ENCODE measurements at places on chromosomes 4 and X. TPM values are rescaled to one million over a fixed set of nuclear protein-coding genes. Genes with fewer than 3 reads are reported as not detected.

TREX2 gene
- 6.0 TPM for total RNA-seq

HAUS3 gene
- total RNA-seq: 5.3 TPM

SPOCK3 gene
- not detected for total RNA-seq

RAPGEF2 gene
- 17.2 TPM for total RNA-seq

JADE3 gene
- total RNA-seq: 1.6 TPM

Measured in pericardium fibroblast (primary cell).